Vagina (tissue), 2 donors: ENCODE measurements at places on chromosomes 13 and 19.

GRCh38 chr13:20873348-20873747, 29.2 kb downstream of the XPO4 start:
- no peak for DNase-seq

DNA sequence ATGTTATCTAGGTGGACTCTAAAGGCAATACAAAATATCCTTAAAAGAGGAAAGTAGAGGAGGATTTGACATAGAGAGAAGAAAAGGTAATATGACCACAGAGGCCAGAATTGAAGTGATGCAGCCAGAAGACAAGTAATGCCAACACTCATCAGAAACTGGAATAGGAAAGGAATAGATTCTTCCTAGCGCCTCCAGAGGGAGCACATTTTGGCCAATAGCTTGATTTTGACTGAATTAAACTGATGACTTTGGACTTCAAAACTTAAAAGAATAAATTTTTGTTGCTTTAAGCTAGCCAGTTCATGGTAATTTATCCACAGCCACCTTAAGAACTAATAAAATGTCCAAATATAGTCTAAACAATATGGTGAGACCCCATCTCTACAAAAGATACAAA, 1921.9 kb downstream of the OLFM4 start:
- no peak for DNase-seq

GRCh38 chr19:58196901-58197616, 14.2 kb downstream of the ZNF274 start:
- no peak for DNase-seq

DNA sequence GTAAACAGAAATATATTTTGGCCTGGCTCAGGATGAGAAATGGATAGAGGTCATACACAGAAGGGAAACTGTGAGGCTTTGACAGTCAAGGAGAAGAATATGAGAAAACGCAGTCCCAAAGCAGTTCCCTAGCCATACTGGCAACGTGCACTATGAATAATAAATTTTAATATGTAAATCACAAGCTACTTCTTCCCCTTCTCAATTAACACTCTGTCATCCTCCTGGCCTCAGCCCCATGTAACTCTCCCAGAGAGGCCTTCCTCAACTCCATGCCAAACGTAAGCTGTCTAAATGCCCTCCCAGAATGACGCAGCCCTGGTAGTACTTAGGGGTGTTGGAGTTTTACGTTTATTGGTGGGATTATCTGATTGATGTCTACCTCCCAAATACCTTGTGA, 732.6 kb downstream of the LIG4 start:
- no peak for DNase-seq

- no peak for DNase-seq
Measured at GRCh38 chr19:31285744-31286143, 63.5 kb downstream of the TSHZ3 start.

DNA sequence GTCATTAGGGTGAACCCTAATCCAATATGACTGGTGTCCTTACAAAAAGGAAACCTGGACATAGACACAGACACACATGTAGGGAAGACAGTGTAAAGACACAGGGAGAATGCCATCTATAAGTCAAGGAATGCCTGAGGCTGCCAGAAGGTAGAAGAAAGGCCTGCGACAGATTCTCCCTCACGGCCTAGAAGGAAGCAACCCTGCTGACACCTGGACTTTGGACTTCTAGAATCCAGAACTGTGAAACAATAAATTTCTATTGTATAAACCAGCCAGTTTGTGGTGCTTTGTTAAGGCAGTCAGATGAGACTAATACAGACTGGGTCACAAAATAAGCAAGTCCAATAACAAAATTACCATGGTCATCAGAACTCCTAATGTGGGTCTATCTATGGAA, 120.4 kb downstream of the ENOX1 start:
- DNase-seq, result no peak

DNA sequence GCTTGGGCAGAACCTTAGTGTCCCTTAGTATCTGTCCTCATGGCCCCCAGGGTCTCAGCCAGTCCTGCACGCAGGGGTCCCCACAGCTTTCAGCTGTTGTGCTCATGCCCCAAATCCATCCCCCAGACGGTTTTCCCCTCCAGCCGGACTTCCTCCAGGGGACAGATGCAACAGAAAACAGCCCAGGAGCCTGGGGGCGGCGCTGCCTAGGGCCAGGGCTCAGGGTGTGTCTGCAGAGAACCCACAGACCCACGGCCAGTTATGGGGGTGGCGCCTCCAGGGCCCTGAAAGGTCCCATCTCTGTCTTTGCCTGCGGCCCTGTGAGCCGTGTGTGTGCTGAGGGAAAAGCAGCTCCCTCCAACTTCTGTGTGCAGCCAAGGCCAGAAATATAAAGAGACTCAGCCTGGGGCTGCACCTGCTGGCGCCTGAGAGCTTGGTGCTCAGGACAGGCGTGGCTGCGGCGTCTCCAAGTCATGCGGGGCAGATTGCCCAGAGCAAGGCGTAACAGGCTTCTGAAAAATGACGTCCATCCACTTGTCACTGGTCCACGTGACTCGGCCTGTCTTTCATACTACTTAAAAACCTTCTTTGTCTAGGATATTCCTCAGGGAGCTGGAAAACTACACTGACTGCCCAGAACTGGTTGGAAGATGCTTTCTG, 22.1 kb upstream of the F7 start:
- no peak for DNase-seq

- no peak for DNase-seq
Measured at GRCh38 chr19:54188215-54188871, 1.0 kb downstream of the MBOAT7 start.

DNA sequence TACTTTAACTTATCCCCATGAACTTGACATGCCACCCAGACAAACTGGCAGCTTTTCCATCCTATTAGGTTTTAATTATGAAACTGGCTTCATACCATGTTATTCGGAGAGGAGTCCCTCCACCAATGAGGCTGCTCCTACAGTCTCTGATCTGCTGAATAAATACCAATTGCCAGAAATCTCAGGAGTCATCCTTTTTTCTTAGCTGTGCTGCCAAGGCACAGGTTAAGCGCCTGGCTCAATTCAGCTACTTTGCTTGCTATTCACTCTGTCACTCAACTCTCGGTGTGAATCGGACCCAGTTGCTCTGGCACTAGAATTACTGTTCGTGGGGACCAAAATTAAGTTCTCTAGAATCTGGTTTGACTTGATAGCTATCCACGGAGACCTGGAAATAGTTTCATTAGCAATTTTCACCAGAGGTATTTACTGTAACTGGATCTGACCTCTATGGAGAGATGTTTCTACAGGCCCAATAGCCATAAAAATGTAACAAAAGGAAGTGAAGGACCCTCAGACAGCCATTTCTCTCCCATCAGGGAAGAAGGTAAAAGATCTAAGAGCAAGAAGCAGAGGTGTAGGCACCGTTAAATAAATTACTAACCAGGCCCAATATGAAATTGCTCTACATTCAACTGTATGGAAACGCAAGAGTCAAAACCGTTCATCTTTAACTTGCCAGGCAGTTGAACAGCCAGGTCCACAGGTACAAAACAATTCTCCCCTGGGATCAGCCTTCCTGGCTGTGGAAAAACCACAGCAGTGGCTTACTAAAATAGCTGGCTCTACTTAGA, 5.4 kb downstream of the ZC3H4 start:
- no peak for DNase-seq

DNA sequence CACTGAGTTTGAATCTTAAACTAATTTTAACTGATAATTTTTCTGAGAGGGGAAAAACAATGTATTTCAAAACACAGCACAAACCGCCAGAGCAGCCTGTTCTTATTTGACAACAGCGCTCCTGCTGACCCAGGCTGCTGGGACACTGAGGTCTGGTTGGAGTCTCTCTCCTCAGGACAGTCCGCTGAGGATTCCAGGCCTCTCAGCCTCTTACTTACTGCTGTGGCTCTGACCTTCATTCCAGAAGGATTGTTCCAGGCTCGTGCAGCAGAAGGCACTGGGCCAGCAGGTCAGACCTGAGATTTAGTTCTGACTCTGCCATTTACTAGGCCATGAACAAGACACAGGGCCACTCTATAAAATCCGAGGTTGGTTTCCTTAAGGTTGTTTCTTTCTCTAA, 393.6 kb downstream of the TDRD3 start:
- DNase-seq, result no peak

GRCh38 chr19:49570138-49570856, 10.1 kb downstream of the NOSIP start:
- DNase-seq, result no peak

DNA sequence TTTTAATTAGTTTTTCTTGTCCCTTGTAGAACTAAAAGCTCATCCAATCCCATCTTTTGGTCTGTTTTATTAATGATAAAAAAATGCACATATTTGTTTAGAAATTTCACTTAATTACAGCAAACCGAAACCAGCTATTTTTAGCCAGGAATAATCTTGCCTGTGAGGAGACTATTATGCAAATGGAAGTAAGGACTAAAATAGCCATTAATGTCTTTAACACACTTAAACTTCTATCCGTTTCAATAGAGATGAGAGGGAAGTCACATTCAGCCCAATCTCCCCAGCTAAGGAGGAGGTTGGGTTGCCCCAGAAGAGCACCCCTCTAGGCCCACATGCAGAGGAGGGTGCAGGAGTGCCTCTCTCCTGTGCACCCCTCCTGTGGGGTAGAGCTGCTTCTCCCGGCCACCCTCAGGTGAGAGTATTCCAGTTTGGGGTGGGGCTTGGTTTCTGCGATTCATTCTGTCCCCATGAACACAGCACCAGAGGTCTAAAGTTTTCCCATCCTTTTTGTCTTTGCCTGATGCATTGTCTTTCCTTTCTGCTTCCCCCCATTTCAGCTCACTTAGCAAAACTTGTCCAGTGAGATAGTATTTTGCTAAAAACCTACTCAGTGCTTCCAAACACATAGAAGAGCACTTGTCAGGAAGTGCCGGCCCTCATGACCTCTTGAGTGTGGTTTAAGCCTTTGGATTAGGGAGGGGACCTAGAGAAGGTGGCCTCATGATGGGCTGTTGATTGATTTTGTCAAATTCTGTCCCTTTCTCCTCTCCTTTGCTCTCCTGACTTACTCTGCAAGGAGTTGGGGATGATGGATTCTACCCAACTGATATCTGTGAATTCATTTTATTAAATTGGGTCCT, 28.2 kb downstream of the FGF9 start:
- no peak for DNase-seq

- DNase-seq, result no peak
Measured at GRCh38 chr13:90108547-90108946, 1238.9 kb upstream of the MIR17HG start.

DNA sequence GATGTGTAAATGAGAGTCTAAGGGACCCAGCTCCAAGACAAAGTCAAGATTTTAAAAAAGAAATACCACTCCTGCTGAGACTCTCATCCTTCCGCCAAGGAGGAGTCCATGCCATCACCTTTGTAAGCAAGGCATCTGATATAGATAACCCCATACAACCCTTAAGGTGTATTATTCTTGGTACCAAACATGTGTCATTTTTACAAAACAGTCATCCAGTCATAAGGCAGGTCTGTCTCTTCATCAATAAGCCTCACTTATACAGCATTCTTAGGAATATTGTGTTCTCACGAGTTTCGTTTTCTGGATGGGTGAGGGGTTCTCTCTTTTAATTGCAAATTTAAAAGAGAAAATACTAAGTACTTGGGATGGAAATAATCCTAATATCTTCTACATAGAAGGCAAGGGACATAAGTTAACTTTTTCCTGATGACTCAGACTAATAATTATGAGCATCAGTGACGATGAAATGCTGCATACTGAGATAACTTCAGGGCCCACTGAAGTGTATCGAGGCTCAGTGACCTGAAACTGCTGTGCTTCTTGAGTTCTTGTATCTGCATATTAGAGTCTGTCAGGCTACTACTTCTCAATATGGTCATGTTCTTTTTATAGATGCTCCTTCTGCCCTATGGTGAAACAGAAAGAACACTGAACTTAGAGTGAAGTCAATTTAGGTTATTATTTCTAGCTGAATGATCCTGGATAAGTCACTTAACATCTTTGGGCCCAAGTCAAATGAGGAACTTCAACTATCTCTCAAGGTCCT, 166.6 kb downstream of the KLF12 start:
- DNase-seq, result no peak

DNA sequence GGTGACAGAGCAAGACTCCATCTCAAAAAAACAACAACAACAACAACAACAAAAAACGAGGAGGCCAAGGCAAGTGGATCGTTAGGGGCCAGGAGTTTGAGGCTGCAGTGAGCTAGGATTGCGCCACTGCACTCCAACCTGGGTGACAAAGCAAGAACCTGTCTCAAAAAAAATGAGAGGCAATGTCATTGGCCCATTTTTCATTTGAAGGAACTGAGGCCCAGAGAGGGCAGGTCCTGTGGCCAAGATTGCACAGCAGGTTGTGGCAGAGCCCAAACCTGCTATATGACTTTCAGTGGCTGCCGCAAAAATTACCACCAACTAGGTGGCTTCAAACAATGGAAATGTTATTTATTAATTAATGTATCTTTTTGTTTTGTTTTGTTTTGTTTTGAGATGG, 5.5 kb downstream of the PIK3R2 start:
- no peak for DNase-seq

DNA sequence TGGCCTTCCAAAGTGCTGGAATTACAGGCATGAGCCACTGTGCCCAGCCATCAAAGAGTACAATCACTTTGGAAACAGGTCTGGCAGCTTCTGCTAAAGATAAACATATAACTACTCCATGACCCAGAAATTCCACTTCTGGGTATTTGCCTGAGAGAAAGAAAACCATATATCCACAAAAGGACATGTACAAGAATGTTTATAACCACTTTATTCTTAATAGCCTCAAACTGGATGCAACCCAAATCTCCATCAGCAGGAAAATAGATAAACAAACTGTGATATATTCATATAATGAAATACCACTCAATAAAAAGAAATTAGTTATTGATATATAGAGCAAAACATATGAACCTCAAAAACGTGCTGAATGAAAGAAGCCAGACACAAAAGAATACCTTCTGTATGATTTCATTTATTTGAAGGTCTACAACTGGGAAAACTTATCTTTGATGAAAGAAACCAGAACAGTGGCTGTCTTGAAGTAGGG, 40.5 kb downstream of the TEX26 start:
- no peak for DNase-seq
